ENCODE measurements at places on chromosomes 3 and 15.

DNA sequence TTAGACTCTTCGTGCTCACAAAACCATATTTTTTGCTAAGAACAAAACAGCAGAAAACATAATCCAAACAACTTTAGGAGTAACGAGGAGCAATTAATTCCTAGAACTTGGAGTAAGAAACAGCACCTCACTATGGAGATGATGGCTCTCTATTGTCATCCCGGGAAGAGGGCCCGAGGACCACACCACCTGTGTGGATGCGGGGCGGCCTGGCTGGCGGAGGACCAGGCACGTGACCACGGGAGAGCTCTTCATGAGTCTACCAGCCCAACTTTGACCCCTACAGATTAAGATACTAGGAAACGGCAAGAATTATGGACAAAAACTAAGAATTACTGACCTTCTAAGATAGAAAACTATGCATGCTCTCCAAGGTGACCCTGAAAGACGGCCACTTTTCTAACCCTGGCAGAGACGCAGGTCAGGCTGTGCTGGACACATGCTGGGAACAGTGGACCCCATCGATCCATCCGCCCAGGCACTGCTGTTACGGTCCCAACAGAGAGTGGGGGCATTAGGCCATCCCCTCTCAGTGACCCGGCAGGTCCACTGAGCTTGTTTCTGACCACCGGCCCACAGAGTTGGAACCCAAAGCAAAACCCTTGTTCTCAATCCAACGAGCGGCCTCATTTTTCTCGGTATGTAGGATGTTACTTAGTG, 13.1 kb upstream of the OCA2 start:
- DNase-seq: no peak

- no peak for DNase-seq
Measured at GRCh38 chr3:113088616-113089015, 97.8 kb downstream of the GTPBP8 start.

DNA sequence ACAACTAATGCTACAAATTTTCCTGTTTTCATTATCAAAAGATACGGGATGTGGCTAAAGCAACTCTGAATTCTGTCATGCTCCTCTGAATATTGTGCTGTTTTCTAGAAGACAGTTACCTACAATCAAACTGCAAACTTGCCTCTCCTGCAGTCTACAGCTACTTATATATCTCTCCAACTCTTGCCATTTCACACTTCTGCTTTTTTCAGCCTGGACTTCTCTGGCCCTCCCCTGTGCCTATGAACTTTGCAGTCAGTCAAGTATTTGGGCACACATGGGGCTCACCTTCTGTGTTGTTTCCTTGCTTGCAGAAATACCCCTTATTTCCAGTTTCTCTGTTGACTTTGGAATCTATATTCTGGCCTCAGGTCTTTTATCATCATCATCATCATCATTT, 575.6 kb downstream of the GRM7 start:
- no peak for DNase-seq

DNA sequence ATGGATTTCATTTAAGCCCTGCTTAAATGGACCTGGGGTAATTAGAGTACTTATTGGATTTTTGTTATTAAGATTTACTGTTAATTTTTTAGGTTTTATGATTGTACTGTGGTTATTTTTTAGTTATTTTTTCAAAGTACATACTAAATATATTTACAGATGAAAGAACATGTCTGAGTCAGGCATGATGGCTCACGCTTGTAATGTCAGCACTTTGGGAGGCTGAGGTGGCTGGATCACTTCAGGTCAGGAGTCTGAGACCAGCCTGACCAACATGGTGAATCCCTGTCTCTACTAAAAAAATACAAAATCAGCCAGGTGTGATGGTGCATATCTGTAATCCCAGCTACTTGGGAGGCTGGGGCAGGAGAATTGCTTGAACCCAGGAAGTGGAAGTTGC, 16.2 kb upstream of the RPL24 start:
- no peak for DNase-seq

- no peak for DNase-seq
Measured at GRCh38 chr3:100463646-100464155, 28.7 kb upstream of the TMEM45A start.

GRCh38 chr15:99716540-99717095, 16.6 kb downstream of the LYSMD4 start:
- DNase-seq: no peak

- DNase-seq: no peak
Measured at GRCh38 chr15:31367730-31368344, 41.2 kb downstream of the KLF13 start.

- DNase-seq: no peak
Measured at GRCh38 chr3:139756529-139757103, 78.8 kb upstream of the NMNAT3 start.

- no peak for DNase-seq
Measured at GRCh38 chr3:72437661-72438406, 410.4 kb downstream of the SHQ1 start.

- DNase-seq: no peak
Measured at GRCh38 chr15:80462836-80463512, 58.8 kb downstream of the ARNT2 start.

DNA sequence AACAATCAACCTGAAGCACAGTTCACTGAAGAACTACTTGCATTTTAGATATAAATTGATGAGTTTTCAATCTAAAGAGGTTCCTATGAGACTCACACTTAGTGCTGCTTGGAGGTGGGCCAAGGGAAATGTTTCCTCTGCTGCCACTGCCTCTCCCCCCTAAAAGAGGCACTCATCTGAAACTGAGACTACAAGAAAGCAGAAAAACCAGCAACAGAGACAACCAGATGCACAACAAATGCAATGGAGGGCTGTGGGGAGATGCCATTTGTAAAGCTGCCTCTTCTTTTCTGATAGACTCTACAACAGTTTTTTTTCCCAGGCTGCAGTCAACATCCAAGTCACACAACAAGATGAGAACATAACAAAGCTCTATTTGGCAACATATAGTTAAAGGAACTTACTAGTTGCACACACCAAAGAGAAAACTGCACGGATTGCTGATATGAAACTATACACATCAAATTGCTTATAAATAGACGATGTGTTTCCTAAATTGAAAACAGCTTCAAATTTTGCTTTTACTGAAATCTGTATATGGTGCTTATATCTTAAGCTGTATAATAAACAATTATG, 11.0 kb downstream of the TSPAN3 start:
- DNase-seq: no peak

DNA sequence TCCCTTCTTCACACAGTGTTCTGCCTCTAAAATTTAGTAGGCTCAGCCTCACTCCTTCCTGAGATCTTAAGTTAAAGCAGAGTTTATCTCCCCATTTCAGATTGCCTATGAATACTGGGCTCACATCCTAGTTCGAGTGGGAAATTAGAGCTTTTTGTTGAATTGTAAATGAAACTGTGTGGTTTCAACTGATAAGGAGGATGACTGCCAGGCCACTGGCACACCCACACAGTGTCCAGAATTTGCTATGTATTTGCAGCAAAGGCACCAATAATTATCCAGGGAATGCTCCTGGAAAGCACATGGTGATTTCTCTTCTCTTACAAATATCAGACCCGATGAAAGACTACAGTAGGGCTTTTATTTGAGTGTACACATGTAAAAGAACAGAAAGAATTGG, 308.1 kb upstream of the COL8A1 start:
- no peak for DNase-seq

DNA sequence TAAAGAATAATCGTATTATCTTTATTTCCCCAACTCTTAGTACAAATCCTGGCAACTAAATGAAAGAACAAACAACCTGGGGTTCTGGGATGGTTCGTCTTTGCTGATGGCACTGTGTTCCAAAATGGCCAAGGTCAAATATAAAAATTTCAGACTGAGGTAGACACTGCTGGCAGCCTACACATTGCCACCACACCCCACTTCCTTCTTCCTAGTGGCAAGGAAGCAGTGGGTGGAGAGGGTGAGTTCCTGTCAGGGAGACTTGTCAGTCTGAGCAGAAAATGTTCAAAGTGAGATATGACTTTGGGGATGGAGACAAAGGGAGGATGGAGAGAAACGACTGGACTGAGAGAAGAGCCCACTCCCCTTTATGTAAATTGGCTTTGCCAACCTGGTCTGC, 69.6 kb downstream of the LMCD1 start:
- no peak for DNase-seq

GRCh38 chr3:11698326-11699082, 54.8 kb upstream of the VGLL4 start:
- no peak for DNase-seq

- DNase-seq: no peak
Measured at GRCh38 chr3:194223951-194224350, 88.0 kb downstream of the HES1 start.

DNA sequence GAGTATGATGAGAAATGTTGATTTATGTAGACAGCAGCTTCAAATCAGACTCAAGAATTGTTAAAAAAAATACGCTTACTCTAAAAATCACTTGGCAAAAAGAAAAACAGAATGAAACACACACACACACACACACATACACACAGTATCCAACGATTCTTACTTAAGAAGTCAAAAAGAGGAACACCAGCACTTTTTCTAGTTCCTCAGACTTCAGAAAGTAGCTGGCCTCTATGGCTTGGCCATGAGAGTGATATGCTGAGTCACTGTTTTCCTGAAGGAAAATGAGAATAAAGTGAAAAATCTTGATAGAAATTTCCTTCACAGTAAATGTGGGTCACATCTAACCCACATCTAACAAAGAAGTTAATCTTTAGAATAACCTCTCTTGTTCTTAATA, 22.1 kb downstream of the CNTN3 start:
- DNase-seq: no peak

DNA sequence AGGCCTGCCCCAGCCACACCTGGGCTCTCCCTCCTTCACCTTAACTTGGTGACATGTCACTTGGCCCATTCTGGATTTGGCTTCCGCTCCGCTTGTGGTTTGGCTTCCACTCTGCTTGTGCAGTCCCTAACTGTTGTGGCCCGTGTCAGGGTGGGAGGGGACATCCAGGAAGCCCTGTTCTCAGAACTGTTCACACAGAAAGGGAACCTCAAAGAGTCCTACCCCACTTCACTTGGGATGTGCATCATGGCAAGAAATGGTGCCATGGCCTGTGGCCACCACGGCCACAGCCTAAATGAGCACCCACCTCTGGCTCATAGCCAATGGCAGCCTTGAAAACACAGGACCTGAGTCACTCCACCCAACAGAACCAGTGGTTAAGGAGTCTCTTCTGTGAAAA, 63.4 kb downstream of the CYP19A1 start:
- no peak for DNase-seq

DNA sequence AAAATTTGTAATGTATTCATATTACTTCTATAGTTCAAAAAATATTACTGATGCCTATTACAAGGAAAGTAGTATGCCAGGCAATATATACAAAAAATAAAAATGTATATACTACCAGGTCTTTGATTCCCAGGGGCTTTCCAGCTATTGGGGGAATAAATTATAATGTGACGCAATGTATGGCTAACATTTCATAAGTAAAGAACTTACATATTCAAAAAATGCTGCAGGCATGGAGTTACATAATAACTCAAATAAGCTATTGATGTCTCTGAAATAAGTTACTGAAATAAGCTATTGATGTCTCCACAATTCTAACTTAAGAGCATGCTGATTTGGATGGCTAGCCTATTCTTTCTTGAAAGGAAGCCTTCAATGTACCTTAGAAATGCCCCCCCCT, 30.2 kb downstream of the MCCC1 start:
- DNase-seq: no peak

GRCh38 chr3:76565496-76566210, 474.2 kb upstream of the ROBO2 start:
- no peak for DNase-seq

GRCh38 chr15:79004336-79004735, 59.5 kb upstream of the CTSH start:
- no peak for DNase-seq

GRCh38 chr15:84780492-84780891, 32.1 kb downstream of the ZNF592 start:
- no peak for DNase-seq

GRCh38 chr3:108099244-108099643, 8.4 kb upstream of the CD47 start:
- DNase-seq: no peak

DNA sequence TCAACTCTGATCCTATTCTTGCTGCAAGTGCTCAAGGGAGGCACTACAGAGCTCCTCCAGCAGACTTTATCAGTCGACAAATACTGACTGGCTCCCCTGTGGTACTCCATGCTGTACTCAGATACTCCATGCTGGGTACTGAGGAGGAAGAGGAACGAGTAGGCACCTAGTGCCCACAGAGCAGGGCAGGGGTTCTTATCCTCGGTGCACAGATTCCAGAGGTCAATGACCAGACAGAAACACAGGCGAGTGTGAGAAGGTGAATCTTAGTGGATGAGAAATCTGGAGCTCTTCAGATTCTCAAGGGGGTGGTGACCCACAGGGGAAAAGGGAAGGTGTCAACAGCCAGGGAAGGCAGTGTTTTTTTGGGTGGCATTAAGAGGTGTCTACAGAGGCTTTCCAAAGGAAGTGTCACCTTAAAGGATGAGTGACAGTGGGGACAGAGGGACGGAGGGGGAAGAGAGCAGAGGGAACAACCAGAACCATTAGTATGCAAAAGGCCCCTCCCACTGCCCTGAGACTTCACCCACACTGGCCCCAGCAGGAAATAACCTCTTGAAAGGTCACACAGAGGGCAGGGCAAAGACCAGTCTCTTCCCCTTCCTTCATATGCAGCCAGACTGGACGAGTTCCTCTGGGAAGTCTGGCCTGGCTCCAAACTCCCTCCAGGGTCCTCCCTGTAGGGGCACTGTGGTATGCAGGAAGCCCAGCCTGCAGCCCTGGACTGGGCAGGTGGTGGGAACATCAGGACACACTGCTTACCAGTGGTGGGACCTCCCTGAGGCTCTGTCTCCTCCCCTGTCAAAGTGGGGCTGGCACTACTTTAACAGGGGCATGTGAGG, 27.5 kb downstream of the CCDC12 start:
- DNase-seq: peak; percentile 23

DNA sequence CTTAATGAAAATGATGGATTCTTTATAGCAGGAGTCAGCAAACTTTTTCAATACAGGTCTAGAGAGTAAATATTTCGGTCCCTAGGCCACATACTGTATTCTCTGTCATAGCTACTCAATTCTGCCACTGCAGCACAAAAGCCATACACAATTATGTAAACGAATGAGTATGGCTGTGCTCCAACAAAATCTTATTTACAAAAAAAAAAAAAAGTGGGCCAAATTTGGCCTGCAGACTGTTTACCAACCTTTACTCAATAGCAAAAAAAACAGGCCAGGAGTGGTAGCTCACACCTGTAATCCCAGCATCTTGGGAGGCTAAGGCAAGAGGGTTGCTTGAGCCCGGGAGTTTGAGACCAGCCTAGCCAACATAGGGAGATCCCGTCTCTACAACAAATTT, 41.1 kb downstream of the TTBK2 start:
- DNase-seq: no peak

DNA sequence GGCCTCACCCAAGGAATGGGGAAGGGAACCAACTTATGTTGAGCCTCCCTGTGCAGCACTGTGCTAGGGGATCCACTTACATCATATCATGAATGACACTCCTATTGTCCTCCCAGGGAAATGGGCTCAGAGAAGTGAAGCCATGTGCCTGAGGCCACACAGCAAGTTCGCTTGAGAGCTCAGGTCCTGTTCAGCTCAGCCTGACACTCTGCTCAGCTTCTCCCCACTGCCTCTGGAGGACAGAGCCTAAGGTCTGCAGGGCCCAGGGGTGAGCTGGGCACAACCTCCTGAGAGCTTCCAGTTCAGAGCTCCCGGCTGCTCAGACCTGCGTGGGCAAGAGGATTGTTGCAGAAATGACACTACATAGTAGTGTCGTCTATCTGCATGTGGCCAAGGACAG, 76.0 kb upstream of the SEC13 start:
- DNase-seq: no peak
